ENCODE measurements at places on chromosomes 2 and 18. TPM values are rescaled to one million over a fixed set of nuclear protein-coding genes. Genes with fewer than 3 reads are reported as not detected.
A peak's percentile ranks its signal among the peaks of the same experiment; 100 is the strongest.

The GYPC gene
- 185 TPM for total RNA-seq

The ANKRD29 gene
- 15.7 TPM for total RNA-seq

The MGAT4A gene
- 44.0 TPM for total RNA-seq

DNA sequence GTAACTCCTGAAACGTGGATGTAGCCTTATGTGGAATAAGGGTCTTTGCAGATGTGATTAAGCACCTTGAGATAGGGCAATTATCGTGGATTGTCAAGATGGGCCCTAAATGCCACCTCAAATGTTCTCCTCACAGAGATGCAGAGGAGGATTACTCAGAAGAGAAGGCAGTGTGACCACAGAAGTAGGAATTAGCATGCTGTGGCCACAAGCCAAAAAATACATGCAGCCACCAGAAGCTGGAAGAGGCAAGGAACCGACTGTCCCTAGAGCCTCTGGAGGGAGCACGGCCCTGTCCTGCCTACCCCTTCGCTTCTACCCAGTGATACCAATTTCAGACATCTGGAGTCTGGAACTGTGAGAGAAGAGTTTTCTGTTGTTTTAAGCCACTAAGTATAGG is 47.3 kb upstream of the MGAT5 start:
- H3K27me3 ChIP-seq, result no peaks in the 10 kb centered on the region
- H3K4me1 ChIP-seq, result peaks cover 11% of the 10 kb centered on the region
- peak; percentile 33 for DNase-seq
- no peak overlapping the region for H3K27ac ChIP-seq

GRCh38 chr2:152242787-152243472 is 67.4 kb upstream of the STAM2 start:
- no peak overlapping the region for H3K4me3 ChIP-seq
- no peak for DNase-seq
- H3K27ac ChIP-seq, result no peak overlapping the region
- H3K36me3 ChIP-seq, result no peaks in the 10 kb centered on the region

DNA sequence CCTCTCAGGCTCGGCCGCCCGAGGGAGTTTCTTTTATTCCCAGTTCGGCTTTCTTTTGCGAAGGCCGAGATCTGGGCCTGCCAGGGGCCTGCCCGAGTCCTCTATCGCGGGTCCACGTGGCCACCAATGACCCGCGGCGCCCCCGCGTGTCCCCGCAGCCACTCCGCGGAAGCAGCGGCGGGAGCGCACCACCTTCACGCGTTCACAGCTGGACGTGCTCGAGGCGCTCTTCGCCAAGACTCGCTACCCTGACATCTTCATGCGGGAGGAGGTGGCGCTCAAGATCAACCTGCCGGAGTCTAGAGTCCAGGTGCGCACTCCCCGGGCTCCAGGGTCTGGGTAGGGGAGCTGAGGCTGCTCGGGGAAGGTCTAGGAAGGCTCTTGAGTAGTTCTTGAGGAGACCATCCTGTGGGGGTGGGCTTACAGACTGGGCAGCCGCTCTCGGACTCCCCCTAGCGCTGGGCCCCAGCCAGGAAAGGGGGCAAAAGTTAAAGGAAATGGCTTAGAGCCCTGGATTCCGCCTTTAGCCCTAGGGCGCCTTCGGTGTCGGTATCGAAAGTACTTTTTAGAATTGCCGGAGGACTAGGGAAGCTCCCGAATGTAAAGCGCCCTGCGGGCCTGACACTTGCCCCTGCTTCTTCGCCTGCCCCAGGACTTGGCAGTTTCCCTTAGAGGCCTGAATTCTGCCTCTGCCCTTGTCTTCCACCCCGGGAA is 3.4 kb downstream of the OTX1 start:
- H3K27ac ChIP-seq, result no peak overlapping the region
- H3K36me3 ChIP-seq, result no peaks in the 10 kb centered on the region
- H3K4me3 ChIP-seq, result peak overlapping the region; percentile 60

DNA sequence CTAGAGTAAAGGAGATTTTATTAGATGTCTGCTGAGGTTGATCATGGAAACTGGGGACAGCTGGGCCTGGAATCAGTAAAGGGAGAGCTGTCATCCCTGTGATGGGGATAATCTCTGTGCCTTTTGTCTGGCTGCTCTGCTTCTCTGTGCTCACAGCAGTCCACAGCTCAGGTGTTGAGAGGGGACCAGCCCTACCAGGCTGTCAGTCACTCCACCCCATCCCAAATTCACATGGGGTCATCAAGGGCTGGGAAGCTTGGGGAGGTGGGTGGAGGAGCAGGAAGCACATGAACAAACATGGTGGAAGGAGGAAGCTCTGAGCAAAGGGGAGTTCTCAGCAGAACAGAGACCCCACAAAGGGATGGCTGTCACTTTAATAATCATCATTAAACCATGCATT is 13.7 kb upstream of the LRRFIP1 start:
- no peak for DNase-seq
- H3K4me3 ChIP-seq, result no peak overlapping the region
- H3K27ac ChIP-seq, result peak overlapping the region; percentile 89
- H3K36me3 ChIP-seq, result no peaks in the 10 kb centered on the region
- H3K4me1 ChIP-seq, result peaks cover 37% of the 10 kb centered on the region

GRCh38 chr18:51279367-51279984 is 82.0 kb upstream of the MEX3C start:
- no peak overlapping the region for H3K27ac ChIP-seq
- no peaks in the 10 kb centered on the region for H3K27me3 ChIP-seq
- H3K36me3 ChIP-seq, result no peaks in the 10 kb centered on the region
- H3K4me3 ChIP-seq, result no peak overlapping the region
- DNase-seq, result no peak

DNA sequence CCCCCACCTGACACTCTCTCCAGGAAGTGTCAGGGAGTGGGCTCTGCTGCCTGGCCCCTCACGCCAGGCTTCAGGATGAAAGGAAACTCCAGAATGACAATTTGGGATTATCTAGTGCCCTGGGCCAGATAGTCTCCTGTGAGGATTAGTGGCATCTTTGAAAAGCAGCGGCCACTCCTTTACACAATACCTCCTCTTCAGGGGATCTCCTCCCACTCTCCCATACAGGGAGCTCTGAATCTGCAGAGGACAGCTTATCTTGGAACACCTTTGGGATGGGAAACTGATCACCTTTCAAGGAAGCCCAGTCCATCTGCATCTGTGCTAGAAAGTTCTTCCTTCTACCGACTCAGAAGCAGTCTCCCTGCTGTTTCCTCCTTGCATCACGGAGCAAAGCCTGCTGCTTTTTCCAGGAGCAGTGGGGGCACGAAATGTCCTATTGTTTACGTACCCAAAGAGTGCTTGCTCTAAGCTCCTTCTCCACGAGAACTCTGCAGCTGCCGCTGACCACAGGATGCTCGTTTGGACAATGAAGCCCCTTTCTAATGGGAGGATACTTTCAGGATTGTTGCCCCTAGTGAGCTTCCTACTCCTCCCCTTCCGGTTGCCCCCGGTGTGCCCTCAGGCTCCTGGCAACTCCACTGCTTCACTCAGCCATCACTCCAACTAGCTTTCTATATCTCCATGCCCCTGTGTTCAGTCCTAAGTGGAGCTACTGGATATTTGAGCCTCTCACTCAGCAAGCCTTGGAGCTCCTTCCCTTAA is 31.5 kb downstream of the SIX3 start:
- no peak overlapping the region for H3K4me3 ChIP-seq
- H3K27me3 ChIP-seq, result no peaks in the 10 kb centered on the region
- H3K4me1 ChIP-seq, result no peaks in the 10 kb centered on the region
- H3K27ac ChIP-seq, result no peak overlapping the region
- no peak for DNase-seq

- DNase-seq, result no peak
- H3K4me3 ChIP-seq, result no peak overlapping the region
- no peaks in the 10 kb centered on the region for H3K36me3 ChIP-seq
- H3K27ac ChIP-seq, result no peak overlapping the region
Measured at GRCh38 chr2:8525582-8526402, 156.1 kb upstream of the ID2 start.

DNA sequence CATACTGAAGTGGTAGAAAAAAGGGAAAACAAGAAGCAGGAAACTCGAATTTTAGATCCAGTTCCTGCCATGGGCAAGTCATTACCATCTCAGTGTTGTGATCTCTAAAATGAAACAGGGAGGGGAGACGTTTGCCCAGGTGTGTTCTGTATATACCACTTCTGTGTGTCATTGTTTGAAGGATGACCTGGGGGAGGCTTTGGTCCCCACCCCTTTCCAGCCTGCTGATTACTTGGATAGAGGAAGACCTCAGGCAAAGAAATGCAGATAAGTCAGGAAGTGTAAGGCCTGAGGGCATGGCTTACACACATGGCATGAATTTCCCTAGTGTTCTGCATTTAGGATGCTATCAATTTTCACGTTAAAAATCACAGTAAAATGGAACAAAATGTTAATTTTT is 205.2 kb upstream of the CXCR4 start:
- no peak for DNase-seq
- no peak overlapping the region for H3K4me3 ChIP-seq

- DNase-seq, result no peak
- no peaks in the 10 kb centered on the region for H3K27me3 ChIP-seq
- H3K36me3 ChIP-seq, result no peaks in the 10 kb centered on the region
Measured at GRCh38 chr2:162490761-162491470, 147.0 kb downstream of the GCA start.

- no peak overlapping the region for H3K4me3 ChIP-seq
- no peaks in the 10 kb centered on the region for H3K36me3 ChIP-seq
- H3K4me1 ChIP-seq, result peaks cover 9% of the 10 kb centered on the region
- H3K27ac ChIP-seq, result no peak overlapping the region
- DNase-seq, result no peak
Measured at GRCh38 chr18:22674272-22674671, 256.6 kb upstream of the CTAGE1 start.

DNA sequence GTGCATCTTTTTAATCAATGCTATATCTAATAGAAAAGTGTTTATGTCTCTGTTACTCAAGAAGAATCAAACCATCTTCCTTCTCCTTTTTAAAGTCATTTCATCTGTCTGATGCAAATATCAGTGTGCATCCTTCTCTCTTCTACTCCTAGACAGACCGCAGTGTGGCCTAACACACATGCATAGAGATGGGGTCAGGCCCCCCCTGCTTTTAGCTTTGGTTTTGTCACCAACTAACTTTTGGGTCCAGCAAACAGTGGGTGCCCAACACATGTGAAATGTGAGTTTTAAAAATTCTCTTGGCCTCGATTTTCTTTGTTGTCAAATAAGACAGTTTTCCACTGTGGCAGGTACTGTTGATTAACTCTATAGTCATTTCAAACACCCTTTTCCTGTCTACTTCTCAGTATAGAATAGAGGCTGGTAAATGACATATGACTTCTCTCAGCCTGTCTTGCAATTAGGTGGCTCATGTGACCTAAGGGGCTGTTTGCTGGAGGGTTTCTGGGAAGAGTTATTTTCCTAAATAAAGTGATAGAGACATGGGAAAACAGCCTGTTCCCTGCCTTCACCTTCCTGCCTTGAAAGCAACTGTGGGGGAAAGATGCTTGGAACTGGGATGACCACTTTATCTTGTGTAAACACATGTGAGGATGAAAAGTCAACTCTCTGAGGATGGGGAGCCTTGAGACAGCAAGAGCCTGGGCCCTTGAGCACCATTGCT is 65.7 kb upstream of the DARS1 start:
- H3K4me3 ChIP-seq, result no peak overlapping the region
- H3K27me3 ChIP-seq, result no peaks in the 10 kb centered on the region
- no peaks in the 10 kb centered on the region for H3K4me1 ChIP-seq
- no peak for DNase-seq
- no peaks in the 10 kb centered on the region for H3K36me3 ChIP-seq
- no peak overlapping the region for H3K27ac ChIP-seq
